ENCODE measurements at places on chromosomes 1 and 21. TPM values are rescaled to one million over a fixed set of nuclear protein-coding genes. Genes with fewer than 3 reads are reported as not detected.

GRCh38 chr1:203166192-203166940 is 9.3 kb downstream of the MYBPH start:
- no peak for DNase-seq

- DNase-seq = no peak
Observed at GRCh38 chr1:26526287-26526686, 3.3 kb upstream of the RPS6KA1 start.

- no peak for DNase-seq
Observed at GRCh38 chr1:157155658-157156057, 17.5 kb upstream of the ETV3 start.

DNA sequence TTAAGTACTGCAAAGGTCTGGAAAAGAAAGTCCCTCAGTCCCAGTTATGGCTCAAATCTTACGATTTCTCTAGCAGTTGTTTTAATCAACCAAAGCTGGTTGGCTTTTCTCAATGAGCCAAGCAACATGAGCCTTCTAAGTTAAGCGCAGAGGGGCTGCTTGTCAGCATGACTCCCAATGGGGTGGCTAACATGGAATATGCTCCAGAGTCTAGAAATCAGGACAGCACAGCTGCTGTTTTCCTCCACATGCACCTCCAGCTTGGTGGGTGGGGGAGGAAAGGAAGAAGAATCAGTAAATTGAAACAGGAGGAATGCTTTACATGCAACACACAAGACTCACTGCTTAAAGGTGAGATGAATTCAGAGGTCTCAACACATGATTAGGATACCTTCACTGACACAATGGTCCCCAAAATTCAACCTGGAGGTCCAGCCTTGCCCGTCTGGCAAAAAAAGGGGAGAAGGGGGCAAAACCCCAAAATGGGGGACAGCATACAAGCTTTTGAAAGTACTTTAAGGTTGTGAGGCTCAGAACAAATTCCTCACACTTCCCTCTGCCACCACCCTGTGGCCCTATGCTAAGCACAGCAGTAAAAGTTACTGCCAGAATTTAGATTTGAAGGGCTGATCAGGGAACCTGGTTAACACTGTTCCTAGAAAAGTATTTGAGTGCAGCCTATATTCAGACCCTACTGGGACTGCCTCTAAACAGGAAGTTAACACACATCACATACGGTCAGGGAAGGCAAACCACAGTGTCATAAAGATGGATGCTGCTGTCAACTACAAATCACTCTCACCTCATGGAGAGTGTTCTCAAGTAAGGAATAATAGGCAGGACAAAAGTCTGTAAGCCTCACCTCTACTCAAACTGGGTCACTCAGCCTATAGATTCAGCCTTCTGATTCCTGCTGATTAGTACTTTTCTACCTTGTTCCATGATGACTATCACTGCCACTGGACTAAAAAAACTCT is 2.6 kb downstream of the GATAD2B start:
- no peak for DNase-seq

GRCh38 chr1:9451081-9451480 is 88.2 kb upstream of the SLC25A33 start:
- DNase-seq = no peak

- DNase-seq = no peak
Observed at GRCh38 chr1:108600504-108600903, 40.6 kb downstream of the EEIG2 start.

GRCh38 chr1:163104385-163105099 is 35.4 kb downstream of the RGS4 start:
- no peak for DNase-seq

- DNase-seq = no peak
Observed at GRCh38 chr1:245788269-245788668, 633.5 kb downstream of the KIF26B start.

DNA sequence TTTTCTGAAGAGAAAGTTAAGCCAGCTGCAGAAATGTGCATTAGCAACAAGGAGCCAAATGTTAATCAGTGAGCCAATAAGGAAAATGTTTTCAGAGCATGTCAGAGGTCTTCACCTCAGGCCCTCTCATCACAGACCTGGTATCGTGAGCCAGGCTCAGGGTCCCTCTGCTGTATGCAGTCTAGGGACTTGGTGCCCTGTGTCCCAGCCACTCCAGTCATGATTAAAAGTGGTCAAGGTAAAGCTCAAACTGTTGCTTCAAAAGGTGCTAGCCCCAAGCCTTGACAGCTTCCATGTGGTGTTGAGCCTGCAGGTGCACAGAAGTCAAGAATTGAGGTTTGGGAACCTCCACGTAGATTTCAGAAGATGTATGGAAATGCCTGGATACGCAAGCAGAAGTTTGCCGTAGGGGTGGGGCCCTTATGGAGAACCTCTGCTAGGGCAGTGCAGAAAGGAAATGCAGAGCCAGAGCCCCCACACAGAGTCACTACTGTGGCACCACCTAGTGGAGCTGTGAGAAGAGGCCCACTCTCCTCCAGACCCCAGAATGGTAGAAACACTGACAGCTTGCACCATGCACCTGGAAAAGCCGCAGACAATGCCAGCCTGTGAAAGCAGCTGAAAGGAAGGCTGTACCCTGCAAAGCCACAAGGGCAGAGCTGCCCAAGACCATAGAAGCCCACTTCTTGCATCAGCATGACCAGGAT is 1128.7 kb downstream of the AMY1C start:
- DNase-seq = no peak

GRCh38 chr1:42456754-42457089 is 379 bp downstream of the PPCS start:
- no peak for DNase-seq

The CHIA gene
- total RNA-seq = not detected

The HRNR gene
- not detected for total RNA-seq

The RIPPLY3 gene
- not detected for total RNA-seq

The PLA2G2D gene
- not detected for total RNA-seq

The BCL2L15 gene
- 0.90 TPM for total RNA-seq

The CD101 gene
- 1.0 TPM for total RNA-seq

The NUP210L gene
- total RNA-seq = 0.21 TPM

Data from urinary bladder (tissue), 4 donors.